ENCODE measurements at places on chromosomes 2 and 18. TPM values are rescaled to one million over a fixed set of nuclear protein-coding genes. Genes with fewer than 3 reads are reported as not detected.

Gene ARPC2
- 121 TPM for total RNA-seq

Gene KCNK3
- total RNA-seq: not detected

Gene POTEJ
- not detected for total RNA-seq

Gene FAM98A
- total RNA-seq: 41.8 TPM

Gene SP5
- total RNA-seq: not detected

Gene BZW1
- total RNA-seq: 1,135 TPM

Gene SCN3A
- total RNA-seq: 3.1 TPM

Gene EPC2
- 22.4 TPM for total RNA-seq

Gene HOXD13
- total RNA-seq: not detected

Gene TGIF1
- total RNA-seq: 106 TPM

Gene AGXT
- total RNA-seq: not detected

Gene PARD3B
- total RNA-seq: 15.9 TPM

Gene KCMF1
- total RNA-seq: 28.5 TPM

Gene FMNL2
- 28.0 TPM for total RNA-seq

Gene NTSR2
- not detected for total RNA-seq

Gene FEV
- not detected for total RNA-seq

Gene RND3
- total RNA-seq: 321 TPM

Gene NDC80
- total RNA-seq: 5.0 TPM

Gene PCARE
- total RNA-seq: under 0.01 TPM

Gene IL36RN
- total RNA-seq: not detected

Gene TUBB8B
- not detected for total RNA-seq

Gene SLC30A3
- total RNA-seq: 0.09 TPM

Gene ATP6V1C2
- total RNA-seq: not detected

Gene MALL
- 442 TPM for total RNA-seq

Gene EFHD1
- total RNA-seq: 0.45 TPM

Gene MLPH
- 5.2 TPM for total RNA-seq

Gene IFT172
- total RNA-seq: 25.7 TPM

Gene LBH
- total RNA-seq: 61.2 TPM

Gene ABCB6
- 10.1 TPM for total RNA-seq

Gene CNDP1
- total RNA-seq: not detected

Gene CCDC178
- total RNA-seq: 0.72 TPM

Gene RNU2-63P
- not detected for total RNA-seq

Gene CCDC138
- total RNA-seq: 8.5 TPM

Gene CEBPZOS
- total RNA-seq: 27.6 TPM

Gene PELI1
- total RNA-seq: 8.3 TPM

Gene WDSUB1
- 8.7 TPM for total RNA-seq

Gene SLC25A12
- 17.1 TPM for total RNA-seq

Gene ANKRD29
- 6.1 TPM for total RNA-seq

Gene MAP3K19
- total RNA-seq: not detected

Gene RAB6D
- total RNA-seq: under 0.01 TPM

Gene ATG9A
- total RNA-seq: 45.1 TPM

Gene UNC50
- total RNA-seq: 49.6 TPM

Gene CYBRD1
- 412 TPM for total RNA-seq

Data from fibroblast of the aortic adventitia (primary cell).